DMS79 treated with DMSO at 0.1 percent for 48 hours (cell line): ENCODE measurements at places on chromosomes 3 and 15.

DNA sequence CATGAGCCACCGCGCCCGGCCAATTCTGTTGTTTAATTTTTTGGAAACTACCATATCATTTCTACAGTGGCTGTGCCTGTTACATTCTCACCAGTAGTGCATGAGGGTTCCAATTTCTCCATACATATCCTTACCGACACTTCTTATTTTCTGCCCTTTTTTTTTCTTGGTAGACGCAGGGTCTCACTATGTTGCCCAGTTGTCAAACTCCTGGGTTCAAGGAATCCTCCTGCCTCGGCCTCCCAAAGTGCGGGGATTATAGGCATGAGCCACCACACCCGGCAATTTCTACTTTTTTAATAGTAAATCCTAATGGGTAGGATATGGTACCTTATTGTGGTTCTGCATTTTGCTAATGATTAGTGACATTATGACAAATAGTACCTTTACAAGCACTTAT is 9.6 kb downstream of the AMIGO3 start:
- DNase-seq = no peak

DNA sequence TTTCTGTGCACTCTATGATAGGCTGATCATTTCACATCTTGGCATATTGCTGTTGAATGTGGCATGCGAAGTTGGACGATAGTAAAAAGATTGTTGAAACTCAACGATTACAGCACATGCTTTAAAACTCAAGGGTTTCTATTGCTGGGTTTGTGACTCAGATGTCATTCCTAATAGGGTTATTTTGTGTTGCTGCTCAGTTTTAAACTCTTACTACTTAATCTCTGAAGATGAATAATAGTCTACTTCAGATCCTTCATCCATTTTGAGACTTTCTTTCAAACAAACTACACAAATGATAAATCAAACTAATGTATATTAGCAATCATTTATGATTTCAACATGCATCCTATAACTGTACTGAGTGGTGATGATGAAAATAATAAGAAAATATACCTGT is 71.3 kb upstream of the MBNL1 start:
- no peak for DNase-seq

GRCh38 chr15:62834686-62835329 is 207.7 kb upstream of the TPM1 start:
- DNase-seq = no peak

GRCh38 chr3:81530180-81530939 is 231.1 kb downstream of the GBE1 start:
- no peak for DNase-seq

GRCh38 chr15:26967719-26968269 is 3.2 kb upstream of the GABRG3 start:
- no peak for DNase-seq

DNA sequence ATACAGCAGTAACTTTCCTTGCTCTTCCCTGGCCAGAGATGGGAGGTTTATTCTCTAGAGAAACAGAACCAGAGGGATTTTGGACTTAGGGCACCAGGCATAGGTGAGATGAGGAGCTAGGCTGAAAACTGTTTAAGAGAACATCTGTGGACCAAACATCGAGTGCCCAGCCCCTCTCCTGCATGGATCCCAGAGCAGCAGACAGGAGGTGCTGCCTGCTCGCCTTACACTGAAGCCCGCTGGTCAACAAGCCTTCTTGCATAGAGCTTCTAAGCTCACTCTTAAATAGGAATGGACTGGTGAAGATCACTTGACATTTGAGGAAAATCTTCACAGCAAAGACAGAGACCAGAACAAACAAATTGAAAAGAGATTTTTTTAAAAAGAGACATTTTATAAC is 41.2 kb downstream of the PARP15 start:
- DNase-seq = no peak

DNA sequence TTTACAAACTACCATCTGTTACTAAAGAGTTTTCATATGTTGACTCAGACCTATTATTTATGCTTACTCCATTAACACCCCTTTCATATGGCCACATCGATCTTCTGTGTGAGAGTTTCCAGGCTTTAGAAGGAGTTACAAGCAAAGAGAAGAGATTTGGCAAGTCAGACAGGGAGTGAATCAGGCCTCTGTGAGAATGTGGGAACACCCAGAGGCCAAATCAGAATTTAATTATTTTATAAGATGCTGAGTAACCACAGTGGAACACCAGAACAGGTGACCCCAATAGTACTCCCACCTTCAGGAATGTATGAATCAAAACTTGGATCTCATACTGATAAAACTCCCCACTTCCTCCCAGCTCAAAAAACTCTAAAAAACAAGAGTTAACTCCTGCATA is 42.0 kb downstream of the IFT57 start:
- DNase-seq = no peak

DNA sequence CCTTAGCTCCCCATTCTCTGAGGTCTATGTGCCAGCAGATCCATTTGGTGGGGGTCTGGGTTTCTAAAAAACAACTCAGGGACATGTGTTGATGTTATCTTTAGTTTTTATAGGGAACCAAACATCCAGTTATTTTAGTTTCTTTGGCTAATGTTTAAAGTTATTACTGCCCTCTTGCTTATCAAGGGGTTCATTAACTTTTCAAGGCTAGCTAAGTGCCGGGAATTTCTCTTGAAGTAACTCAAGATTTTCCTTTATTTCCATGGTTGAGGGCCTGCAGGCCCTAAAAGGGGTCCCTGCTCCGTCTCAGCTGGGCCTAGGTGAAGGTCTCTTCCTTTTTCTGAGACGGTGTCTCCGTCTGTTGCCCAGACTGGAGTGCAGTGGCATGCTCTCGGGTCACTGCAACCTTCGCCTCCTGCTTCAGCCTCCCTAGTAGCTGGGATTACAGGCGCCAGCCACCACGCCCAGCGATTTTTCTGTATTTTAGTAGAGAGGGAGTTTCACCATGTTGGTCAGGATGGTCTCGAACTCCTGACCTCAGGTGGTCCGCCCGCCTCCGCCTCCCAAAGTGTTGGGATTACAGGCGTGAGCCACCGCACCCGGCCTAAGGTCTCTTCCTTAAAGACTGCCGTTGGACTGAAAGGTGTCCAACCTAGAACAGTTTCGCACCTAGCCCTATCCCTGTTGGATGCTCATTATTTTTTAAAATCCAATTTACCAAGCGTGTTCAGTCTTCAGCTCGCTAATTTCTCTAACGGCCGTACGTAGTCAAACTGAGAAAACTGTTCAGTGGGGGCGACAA is 1.3 kb upstream of the OXSR1 start:
- DNase-seq = no peak

DNA sequence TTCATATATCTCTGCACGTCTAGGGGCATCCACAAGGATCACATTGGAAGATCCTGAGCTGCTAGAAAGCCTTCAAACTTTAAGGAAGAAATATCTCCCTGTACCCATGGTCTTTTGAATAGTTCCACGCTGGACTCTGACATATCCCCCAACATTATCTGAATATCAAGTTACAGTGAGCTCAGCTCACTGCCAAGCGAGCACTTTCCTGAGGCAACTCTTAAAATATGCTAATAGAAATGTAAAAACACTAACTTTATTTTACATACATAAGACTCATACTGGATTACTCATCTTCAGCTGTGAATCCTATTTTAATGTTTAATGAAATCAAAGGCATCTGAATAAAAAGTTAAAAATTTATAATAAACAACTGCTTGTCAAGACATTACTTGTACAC is 420.2 kb upstream of the CCDC54 start:
- DNase-seq = no peak

DNA sequence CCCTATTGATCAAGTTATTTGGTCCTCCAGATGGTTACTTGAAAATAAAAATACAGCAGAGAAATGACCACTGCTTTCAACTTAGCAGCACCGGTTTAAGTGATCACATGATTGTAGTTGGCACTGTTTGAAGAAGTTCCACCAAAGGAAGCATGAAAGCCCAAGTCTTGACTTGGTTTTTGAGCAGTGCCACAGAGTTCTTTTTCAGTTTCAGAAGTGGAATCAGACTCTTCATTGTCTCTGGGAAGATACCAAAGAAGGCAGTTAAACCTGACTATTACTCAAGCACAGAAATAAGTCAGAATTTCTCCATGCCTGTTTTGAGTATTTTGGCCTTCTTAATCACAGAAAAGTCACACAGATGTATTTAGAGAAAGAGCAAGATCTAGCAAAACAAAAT is 66.7 kb downstream of the BBX start:
- DNase-seq = no peak

GRCh38 chr3:59246719-59247401 is 197.0 kb upstream of the CFAP20DC start:
- DNase-seq = no peak

DNA sequence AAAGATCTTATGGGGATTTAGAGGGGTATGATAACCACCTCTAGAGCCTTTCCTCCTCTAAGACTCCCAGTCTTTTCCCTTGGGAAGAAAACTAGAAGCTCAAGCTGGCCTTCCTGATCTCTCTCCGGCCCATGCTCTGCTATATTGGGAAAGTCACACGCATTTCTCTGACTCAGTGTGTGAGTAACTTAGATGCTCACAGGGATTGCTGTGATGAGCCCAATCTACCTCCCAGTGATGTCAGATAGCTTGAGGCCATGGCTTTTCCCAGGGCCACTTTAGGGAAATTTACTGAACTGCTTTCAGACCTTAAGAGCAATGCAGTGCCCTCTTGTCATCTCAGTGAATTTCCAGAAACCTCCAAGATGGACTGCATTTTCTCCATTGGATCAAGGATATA is 8.6 kb upstream of the ST8SIA2 start:
- DNase-seq = no peak

DNA sequence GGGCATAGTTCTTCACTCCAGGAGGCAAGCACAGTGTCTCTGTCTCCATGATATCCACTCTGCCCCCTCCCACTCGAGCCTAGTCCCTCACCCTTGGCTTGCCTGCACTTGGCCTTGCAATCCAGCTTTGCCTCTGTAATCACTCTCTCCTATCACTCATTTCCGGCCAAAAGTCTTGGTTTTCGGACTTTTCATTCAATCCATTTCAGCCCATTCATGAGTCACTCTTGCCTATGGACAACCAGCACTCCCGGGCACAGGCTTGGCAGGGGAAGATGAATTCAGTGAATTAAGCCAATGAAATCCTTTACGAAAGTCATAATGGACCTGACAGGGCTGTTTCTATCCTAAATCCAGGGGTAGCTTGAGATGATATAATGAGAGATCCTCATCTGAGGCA is 21.7 kb downstream of the DAZL start:
- DNase-seq = no peak

GRCh38 chr3:132418916-132419315 is 1.6 kb downstream of the DNAJC13 start:
- no peak for DNase-seq

DNA sequence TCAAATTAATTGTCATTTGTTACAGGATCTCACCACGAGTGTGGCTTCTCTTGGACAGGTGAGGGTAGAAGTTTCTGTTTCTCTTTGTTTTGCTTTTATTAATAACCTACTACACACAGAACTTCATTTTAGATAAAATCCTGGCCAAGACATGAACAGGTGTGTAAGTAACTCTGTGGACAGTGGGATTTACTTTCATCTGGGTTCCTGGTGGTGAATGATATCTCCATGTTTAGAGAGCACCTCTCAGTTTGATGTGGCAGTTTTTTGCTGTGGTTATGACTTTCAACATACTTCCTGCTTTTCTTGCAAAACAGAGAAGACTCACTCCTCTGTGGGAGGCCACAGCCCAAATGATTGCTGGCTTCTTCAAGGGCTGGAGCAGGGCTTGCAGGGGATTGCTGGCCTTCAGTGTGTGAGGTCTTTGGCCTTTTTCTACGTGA is 71.1 kb upstream of the XCR1 start:
- DNase-seq = no peak

- DNase-seq = no peak
Observed at GRCh38 chr15:91649831-91650321, 203.6 kb upstream of the SLCO3A1 start.
